ENCODE measurements at places on chromosomes 5 and 9.
A peak's percentile ranks its signal among the peaks of the same experiment; 100 is the strongest.

DNA sequence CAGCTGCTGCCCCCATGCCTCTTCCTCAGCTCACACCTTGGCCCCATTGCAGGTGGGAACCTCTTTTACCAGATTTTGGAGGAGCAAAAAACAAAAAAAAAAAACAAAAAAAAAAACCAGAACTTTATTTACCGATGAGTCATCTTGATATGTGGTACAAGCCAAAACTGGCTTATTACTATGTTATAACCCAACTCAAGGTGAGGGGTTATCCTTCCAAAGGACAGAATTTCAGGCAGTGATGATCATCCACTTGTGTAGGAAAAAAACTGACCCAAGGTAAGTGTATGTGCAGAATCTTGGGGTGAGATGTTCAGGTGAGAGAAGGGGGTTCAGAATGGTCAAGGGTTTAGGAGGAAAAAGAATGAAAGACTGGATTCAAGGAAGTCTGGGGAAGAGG is 142.6 kb upstream of the FST start:
- DNase-seq, result no peak

DNA sequence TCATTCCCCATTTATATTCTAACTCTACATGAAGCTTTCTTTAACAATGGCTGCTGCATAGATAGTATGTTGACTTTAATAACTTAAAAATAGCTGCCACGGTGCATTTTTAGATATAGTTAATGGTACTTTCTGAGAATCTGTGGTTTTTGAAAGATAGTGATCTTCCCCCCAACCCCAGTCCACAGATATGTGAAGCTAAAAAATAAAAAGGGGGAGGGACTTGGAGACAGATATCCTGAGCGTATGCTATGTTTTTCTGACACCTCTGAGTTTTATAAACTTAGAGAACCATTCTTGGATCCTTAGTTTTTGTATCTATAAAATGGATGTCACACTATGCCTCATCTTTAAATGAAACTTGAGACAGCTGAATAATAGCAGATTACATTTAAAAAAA is 120.5 kb downstream of the SNX18 start:
- no peak for DNase-seq

GRCh38 chr9:115250621-115251032 is 132.7 kb upstream of the TNC start:
- DNase-seq, result no peak

DNA sequence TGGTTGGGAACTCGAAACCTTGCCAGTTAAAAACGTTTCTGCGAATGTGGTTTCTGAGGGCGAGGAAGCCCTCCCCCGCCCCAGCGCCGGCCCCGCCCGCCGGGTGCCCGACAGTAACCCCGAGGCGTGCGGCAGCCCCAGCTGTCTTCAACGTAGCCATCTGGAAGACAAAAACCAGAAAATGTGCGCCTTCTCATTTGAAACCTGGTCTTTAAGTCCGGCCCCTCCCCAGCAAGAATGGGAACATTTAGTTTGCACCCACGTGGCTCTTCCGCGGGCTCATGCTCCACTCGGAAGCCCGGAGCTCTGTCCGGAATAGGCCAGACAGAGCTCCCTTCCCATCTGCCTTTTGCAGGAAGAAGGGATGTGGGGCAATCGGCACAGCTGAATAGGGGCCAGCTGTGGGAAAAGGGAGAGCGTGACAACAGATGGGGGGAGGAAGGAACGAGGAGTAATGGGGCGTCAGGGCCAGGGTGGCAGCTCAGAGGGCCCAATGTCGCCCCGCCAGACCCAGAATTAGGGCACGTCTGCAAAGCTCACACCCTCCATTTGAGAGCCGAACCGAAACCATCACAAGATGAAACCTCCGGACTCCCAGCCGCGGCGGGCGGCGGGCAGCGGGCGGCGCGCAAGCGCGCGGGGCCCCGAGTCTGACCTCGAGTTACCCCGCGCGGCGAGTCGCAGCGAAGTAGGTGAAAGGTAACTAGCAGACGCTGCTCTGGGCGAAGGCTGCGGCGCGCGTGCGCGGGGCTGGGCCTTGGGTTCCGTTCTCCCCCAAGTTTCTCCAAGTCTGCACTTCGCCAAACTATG is 63.4 kb upstream of the ABCA1 start:
- DNase-seq, result peak; percentile 91

DNA sequence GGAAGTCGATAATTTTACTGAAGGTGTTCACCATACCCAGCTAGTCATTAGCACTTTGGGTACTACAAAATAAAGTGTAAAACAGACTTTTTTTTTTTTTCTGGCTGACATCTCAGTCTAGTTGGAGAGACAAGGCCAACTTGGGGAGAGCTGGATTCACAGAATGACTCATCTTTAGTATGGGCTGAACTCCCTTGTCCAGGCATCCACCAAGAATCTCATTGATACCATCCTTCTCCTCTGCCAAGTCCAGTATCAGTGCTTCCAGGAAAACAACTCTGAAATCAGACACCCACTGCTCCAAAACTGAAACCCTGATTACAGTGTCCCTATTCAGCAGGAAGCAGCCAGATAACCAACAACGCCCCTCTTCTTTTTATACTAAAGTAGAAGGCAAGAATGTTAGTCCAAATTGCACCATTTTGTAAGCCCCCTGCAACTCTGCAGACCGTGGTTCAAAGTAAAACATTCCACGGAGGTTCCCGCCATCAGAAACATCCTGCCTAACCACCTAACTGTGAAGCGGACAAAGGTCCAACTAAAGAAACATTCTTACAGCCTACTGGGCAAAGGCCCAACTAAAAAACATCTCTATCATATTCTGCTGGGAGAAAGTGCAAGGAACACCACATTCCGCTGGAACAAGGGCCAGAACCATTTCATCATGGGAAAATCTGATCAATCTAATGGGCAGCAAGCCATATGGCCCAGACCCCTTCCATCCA is 728.2 kb downstream of the BRINP1 start:
- DNase-seq, result no peak

DNA sequence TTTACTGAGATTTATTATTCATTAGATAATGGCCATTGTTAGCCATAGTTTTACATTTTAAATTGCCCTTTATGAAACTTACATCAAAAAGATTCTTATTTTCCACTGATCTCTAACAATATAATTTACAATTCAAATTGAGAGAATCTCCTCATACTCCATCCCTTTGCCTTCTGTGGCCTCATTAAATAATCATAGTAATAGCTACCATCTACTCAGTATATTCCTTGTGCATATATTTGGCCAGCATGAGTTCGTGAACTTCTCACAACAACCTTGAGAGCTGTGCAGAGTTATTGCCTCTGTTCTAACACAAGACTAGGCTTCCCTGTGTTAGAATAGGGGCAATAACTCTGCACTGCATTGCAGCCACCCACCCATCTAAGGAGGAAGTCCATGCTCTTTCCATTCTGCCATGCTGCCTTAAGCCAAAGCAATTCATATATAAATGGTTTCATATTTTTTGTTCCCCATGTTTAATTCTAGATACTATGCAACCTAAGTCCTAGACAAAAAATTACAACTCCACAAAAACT is 99.1 kb downstream of the ADAMTSL1 start:
- no peak for DNase-seq

DNA sequence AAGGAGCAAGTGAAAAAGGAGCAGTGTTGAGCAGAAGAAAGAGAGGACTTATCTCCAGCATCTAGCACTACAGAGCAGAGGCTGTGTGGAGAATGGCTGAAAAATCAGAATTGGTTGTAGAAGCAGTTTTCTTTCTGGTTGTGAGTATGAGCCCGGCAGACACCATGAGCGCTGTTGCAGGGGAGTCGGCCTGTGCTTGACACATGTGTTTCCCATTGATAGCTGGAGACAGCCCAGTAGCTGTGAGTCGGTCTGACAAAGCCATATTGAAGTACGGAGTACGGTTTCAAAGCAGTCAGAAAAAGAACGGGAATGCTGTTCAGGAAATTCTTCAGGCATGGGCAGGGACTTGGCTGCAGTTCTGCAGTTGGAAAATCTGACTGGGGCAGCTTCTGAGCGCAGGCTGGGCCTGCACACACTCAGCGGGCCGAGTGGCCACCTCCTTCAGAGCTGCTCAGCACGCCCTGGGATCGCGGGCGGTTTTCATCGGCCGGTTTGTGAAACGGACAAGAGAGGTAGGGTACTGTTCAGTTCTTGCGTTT is at the start of gene SGCD:
Gene SGCD, plus strand, starts transcription at position 447 of the 542 bp plus-strand sequence.
- DNase-seq, result no peak

GRCh38 chr9:134055981-134056461 is 11.8 kb downstream of the BRD3 start:
- DNase-seq, result no peak

DNA sequence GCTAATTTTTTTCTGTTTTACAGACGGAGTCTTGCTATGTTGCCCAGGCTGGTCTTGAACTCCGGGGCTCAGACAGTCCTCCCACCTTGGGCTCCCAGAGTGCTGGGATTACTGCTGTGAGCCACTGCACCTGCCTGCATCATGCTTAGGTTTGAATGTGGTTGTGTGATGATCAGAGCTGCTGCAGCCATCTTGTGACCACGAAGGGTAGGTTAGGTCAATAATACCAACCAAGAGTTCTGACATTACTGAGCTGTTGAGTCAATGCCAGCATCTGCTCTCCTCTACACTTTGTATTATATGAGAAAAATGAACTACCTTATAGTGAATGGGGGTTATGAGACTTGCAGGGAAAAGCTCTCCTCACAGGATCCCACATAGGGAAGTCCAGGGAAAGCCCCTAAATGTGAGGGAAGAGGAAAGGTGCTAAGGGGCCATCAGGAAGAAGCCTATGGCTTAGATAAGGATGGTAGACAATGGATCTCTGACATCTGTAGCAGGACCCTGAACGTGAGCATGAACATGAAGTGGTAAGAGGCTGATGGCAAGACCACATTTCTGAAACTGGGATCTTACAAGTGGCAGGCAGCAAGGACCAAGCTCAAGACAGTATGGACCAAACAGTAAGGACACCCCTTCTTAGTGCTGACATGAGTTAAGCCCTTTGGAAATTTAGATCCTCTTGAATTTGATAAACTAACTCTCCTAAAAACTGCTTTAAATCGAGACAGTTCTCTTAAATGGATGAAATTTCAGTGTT is 75.7 kb upstream of the ZNF169 start:
- no peak for DNase-seq

GRCh38 chr9:80881940-80882339 is 807.4 kb downstream of the TLE1 start:
- no peak for DNase-seq

GRCh38 chr9:76756941-76757673 is 7.1 kb upstream of the PCA3 start:
- DNase-seq, result peak; percentile 13

- no peak for DNase-seq
Observed at GRCh38 chr5:165325221-165325620, 1819.8 kb downstream of the MAT2B start.

- DNase-seq, result no peak
Observed at GRCh38 chr9:7172154-7173115, 414.7 kb downstream of the KDM4C start.

DNA sequence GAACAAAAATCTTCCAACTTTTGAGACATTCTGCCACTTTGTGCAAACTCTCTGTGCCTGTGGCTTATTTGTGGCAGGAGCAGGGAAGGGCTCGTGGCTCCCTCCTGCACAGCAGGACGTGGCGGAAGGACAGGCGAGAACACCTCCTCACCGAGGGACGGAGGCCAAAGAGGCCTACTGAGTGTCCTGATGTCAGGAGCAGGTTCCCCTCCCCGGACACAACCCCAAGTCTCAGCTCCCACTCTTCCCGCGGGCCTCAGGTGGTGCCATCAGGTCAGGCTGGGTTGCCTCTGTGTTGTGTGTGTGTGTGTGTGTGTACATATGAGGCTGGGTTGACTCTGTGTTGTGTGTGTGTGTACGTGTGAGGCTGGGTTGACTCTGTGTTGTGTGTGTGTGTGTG is 136.8 kb upstream of the LPCAT1 start:
- DNase-seq, result no peak

DNA sequence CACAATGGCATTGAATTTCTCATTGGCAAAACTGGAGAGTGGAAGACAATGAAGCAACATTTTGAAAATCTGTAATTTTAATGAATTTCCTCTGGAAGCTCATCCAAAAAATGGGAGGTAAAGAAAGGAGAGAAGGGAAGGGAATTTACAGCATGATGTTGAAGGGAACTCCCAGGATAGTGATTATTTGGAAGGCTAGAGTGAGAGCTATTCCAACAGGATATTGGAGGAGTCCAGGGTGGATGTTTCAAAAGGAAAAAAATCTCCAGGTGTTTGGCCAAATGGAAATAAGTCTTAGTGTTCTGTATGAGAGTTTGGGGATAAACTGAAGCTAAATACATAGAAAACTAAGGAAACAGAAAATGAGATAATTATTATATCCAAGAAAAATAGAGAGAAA is 106.2 kb downstream of the IZUMO3 start:
- no peak for DNase-seq

GRCh38 chr5:89280103-89281037 is 397.4 kb upstream of the MEF2C start:
- peak; percentile 67 for DNase-seq

- DNase-seq, result no peak
Observed at GRCh38 chr9:109499631-109500410, 1.7 kb upstream of the PTPN3 start.

DNA sequence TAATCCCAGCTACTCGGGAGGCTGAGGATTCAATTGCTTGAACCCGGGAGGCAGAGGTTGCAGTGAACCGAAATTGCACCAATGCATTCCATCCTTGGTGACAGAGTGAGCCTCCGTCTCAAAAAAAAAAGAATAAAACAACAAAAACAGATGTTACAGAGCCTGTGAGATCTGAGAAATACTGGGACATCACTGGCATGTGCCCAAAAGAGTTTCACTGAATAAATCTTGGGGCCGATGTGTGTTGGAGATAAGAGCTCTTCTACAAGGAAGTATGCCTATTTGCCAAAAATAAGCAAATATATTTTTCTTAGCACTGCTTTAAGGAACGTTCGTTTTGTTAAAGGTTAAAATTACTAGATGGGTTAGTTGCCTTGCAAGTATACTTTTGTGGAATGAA is 55.1 kb downstream of the KIAA1958 start:
- DNase-seq, result no peak

DNA sequence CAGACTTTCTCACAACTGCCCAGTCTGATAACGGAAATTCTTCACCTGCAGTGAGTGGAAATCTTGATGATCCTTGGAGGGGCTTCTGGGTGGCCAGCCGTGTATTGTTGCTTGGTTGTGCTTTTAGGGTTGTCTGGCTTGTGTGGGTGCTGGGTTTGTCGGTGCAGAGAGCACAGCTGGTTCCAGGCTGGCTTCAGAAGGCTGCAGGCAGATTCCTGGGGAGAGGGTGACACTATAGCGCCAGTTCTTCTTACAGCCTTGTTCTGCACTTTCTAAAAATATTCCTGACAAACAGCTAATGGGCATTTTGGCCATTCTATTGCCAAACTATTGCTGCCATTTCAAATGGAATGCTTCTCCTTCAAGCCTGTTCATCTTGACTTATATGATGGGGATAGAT is 99.3 kb downstream of the PDZD2 start:
- DNase-seq, result no peak

DNA sequence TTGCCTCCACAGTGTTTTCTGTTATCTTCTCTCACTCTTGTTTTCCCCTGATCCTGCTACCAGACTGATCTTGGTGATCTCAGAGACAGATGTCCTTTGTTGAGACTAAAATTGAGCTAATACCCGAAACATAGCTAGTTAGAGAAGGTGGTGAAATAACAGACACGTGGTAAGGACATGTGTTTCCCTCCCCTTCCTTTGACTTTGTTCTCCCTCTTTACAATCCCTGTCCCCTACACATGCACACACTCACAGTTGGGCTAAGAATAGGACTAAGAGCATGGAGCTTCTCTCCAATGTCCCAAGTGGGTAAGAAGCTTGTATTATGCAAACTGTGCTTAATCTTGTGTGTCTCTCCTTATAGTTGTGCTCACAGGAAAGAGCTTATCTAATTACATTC is 1603.0 kb upstream of the C9orf72 start:
- no peak for DNase-seq

GRCh38 chr5:59346514-59346913 is 547.0 kb downstream of the PDE4D start:
- no peak for DNase-seq
